ENCODE measurements at places on chromosomes 13 and 19.

GRCh38 chr19:335486-336066, 9.0 kb downstream of the MIER2 start:
- DNase-seq: no peak

- no peak for DNase-seq
These were observed 644 bp downstream of the MED26 start for GRCh38 chr19:16627193-16627927.

GRCh38 chr19:53394522-53394973, 401 bp upstream of the ZNF765 start:
- DNase-seq: peak; percentile 73

DNA sequence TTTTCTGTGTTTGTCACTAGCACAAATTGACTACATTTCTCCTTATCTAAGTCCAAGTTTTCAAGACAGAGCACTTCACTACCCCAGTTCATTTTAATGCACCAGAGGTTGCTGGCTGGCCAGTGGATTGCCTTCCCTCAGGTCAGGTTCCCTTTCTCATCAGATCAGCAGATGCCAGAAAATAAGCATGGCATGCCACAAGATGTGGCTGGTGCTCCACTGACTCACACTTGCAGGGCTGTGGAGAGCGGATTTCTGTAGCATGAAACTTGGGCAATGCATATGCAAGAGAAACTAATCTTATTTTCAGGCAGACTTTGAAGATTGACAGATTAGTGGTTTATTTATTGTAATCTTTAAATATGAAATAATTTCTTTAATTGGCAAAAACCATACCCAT, 79.5 kb downstream of the RUBCNL start:
- no peak for DNase-seq

DNA sequence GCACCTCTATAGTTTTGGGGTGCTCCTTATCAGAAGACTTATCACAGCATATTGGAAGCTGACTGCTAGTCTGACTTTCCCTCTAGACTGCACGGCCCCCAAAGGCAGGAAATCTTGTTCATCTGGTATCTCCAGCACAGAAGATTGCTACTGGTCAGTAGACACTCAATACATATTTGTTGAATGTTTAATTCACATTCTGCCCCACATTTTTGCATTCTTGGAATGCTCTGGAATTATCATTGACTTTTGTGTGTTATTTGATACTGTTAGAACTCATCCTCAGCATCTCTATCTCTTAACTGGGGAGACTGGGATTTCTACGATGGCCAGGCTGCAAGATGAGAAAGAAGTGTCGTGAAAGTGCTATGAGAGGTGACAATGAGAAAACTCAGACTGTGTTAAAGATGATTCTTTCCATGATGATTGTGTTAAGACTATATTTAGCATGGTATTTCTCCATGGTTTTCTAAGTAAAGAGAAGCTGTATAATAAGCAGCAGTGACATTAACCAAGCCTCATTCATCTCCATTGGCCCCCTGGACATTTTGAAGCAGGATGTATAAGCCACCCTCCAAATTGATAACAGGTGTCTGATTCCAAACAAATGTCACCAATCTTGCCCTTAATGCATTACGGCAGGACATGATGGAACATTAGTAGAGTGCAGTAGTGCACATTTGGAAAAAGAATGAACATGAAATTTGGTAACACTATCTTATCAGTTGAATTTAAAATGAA, 440.9 kb downstream of the RFC3 start:
- peak; percentile 60 for DNase-seq

- peak; percentile 64 for DNase-seq
These were observed 319.0 kb downstream of the ZNF536 start for GRCh38 chr19:30690935-30691818.

- peak; percentile 27 for DNase-seq
These were observed 11.3 kb downstream of the LCP1 start for GRCh38 chr13:46170687-46171086.

- peak; percentile 93 for DNase-seq
These were observed 13.8 kb upstream of the UBE2L5 start for GRCh38 chr13:30408319-30409101.

DNA sequence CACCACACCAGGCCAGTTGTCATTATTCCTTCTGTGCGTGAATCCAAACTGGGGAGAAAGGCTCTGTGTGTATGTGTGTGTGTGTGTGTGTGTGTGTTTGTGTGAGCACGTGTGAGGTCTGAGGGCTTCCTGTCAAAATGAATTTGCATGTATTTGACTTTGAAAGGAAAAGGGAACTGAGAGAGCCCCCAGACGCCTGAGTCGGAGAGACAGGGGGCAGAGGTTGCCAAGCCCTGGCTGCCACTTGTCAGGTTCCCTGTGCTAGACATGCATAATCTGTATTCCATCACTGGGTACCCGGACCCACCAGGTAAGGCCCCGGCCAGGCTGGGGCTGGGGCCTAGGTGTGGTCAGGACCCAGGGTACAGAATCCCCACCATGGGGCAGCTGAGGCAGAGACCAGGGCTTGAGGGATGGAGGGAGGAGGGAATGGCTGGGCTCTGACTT, at the start of gene CLEC17A:
TSS of gene CLEC17A (plus strand) at position 191 of the 447 bp plus-strand sequence. CDS start at position 268, 77 bp downstream.
- DNase-seq: no peak

DNA sequence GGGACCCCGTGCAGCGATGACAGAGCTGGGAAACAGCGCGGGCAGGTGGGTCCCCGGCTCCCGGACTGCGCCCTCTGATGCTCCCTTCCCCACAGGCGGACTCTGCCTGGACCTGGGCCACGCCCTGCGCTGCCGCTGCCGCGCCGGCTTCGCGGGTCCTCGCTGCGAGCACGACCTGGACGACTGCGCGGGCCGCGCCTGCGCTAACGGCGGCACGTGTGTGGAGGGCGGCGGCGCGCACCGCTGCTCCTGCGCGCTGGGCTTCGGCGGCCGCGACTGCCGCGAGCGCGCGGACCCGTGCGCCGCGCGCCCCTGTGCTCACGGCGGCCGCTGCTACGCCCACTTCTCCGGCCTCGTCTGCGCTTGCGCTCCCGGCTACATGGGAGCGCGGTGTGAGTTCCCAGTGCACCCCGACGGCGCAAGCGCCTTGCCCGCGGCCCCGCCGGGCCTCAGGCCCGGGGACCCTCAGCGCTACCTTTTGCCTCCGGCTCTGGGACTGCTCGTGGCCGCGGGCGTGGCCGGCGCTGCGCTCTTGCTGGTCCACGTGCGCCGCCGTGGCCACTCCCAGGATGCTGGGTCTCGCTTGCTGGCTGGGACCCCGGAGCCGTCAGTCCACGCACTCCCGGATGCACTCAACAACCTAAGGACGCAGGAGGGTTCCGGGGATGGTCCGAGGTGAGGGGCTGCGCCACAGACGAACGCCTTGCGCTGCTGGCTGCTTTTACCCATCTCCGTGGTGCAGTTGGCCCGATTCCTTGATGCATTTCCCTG, 7.8 kb upstream of the SELENOV start:
- peak; percentile 54 for DNase-seq

GRCh38 chr19:45766296-45766868, 2.7 kb downstream of the SIX5 start:
- no peak for DNase-seq

DNA sequence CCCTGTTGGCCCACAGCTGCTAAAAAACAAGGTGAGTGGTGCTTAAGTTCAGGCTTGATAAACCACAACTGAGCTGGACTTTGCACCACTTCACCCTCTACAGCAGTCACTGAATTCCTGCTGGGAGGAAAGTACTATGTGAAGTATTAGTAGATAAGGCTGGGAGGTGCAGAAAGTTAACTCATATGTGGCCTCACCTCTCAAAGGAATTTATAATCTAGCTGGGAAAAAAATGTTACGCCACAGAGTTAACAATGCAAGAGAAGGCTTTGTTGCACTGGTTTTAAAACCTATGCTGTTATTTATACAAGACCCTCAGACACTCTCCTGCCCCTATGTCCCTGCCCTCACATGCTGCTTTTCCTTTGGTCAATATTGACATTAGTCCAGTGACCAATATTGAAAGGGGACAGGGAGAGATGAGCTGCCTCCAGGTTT, 60.9 kb downstream of the LIG4 start:
- no peak for DNase-seq

DNA sequence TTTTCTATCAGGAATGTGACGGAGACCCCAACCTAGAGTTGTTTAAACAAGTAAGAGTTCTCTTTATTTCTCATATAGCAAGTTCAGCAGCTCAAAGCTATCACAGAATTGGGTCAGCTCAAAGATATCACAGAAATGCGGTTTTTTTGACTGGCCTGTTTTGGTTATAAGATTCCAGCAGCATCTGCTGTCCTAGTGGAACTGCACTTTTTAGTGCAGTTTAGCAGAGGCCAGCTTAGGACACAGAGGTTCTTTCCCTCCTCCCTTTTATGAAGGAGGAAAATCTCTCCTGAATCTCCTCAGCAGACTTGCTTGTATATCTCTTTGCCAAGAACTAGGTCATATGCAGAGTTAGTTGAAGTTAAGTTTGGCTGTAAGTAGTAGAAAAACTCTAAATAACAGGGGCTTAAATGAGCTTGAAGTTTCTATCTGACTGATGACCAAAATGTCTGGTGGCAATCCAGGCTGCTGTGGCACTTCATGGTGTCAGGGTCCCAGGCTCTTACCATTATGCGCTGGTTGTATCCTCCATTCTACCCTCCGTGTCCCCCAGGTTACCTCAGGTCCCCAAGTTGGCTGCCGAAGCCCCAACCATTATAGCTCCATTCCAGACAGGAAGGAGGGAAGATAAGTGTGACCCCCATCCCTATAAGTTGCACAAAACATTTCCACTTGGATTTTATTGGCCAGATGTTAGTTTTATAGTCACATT, 6.6 kb downstream of the PPP2R1A start:
- no peak for DNase-seq

DNA sequence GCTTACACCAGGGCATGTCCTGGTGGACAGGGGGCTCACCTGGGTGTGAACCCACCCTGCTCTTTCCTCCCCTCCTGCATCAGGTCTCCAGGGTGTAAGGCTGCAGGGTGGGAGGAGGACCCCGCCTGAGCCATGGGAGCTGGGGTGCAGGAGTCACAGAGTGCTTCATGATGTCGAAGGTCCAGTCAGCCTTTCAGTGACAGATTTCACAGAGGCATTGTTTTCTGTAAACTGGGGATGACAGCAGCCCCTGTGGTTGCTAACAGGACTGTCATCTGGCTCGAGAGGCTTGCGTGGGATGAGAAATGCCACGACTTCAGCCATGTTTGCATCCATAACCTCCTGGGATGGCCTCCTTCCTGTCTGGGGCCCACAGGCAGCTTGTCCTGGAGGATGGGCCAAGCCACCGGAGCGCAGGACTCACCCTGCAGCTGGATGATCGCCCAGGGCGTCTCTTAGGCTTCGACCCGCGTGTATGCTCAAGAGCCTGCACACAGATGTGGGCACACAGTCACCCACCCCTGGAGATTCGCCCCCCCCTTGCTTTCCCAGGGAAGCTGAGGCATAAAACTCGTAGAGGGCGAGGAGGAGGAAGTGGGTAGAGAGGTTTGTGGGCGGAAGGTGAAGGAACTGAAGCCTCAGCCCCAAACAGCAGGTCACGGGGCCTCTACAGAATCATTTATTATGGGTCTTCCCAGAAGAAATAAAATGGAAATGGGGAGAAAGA, 4.9 kb downstream of the NANOS3 start:
- no peak for DNase-seq

DNA sequence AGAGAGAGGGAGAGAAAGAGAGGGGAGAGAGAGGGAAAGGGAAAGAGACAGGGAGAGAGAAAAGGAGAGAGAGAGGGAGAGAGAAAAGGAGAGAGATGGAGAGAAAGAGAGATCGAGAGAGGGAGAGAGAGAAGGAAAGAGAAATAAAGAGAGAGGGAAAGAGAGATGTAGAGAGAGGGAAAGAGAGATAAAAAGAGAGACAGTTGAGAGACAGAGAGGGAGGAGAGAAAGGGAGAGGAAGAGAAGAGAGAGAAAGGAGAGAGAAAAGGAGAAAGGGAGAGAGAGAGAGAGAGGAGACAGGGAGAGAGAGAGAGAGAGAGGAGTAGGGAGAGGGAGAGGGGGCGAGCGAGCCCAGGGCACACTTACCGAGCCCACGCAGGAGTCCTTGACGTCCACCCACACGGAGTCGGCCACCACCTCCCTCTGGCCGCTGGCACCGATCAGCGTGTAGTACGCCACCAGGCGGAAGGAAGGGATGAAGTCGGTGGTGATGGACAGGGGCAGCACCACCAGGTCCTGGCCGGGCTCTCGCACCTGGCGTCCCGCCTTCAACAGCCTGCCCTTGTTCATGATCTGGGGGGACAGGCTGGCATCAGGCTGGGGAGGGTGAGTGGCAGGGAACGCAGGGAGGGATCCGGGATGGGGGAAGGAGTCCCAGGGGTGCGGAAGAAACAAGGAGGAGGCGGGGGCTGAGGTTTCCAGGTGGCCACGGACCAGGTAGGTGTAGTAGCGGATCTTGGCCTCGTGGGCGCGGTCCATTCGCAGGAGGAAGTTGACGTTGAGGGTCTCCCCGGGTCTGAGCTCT, 10.0 kb downstream of the C3 start:
- no peak for DNase-seq

DNA sequence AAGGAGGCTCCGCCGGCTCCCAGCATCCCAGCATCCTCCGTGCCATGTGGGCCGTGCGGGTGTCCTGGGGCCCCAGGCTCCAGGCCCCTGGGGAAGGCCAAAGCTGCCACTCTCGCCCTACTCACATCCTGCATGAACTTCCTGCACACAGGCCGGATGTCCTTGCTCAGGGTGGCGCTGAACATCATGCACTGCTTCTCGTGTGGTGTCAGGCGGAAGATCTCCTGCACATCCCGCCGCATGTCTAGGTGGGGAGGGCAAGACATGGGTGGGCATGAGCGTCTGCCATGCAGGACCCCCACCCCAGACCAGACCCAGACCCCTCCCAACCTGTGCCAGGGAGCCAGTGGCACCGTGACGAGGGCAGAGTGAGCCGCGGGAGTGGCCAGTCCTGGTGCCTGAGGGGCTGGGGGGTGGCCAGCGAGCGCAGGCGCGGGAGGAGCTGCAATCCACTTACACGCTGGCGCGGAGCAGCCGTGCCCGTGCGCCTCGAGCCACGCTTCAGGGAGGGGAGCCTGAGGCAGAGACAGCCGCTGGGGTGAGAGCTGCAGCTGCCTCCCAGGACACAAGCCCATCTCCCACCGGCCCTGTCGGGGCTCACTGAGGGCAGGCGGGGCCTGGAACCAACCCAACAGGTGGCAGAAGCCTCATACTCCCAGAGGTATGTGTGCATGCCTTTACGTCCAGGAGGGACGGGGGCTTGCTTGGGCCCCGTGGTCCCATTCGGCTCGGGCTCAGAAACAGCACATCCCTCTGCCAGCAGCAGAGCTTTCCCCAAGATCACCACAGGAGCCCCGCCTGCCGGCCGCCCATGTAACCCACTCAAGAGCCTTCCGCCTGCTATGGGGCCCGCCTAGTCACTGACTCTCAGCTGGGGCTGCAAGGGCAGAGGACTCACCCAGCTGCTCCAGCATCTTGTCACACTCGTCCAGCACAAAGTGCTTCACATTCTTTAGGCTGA, 8.8 kb downstream of the DDX39A start:
- DNase-seq: no peak

DNA sequence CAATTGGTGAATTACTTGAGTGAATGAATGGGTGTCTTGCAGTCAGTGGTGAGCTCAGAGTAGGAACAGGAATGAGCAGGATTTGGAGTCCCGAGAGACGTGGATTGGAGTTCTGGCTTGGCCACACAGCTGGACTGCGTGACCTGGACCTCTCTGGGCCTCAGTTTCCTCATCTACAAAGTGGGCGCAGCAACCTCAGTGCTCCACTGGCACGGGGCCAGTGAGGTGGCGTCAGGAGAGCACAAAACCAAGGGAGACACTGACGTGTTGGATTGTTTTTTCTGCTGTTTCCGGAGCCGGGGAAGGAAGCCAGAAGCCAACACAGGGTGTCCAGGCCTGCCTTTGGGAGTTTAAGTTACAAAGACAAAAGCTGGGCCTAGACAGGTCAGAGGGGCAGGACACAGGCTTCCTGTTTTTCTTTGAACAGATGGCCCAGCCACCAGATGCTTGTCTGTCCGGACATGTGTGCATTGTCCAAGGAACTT, 6.5 kb upstream of the DOCK6 start:
- peak; percentile 52 for DNase-seq
